Kidney (tissue), 22 donors: ENCODE measurements at places on chromosomes 11 and 22. TPM values are rescaled to one million over a fixed set of nuclear protein-coding genes. Genes with fewer than 3 reads are reported as not detected.
A peak's percentile ranks its signal among the peaks of the same experiment; 100 is the strongest.

CCDC87 gene
- 1.0 TPM for total RNA-seq

SPI1 gene
- 39.8 TPM for total RNA-seq

H19 gene
- 53.8 TPM for total RNA-seq

TMEM191C gene
- total RNA-seq: 1.4 TPM

PRR33 gene
- not detected for total RNA-seq

P4HA3 gene
- total RNA-seq: 1.2 TPM

TSGA10IP gene
- not detected for total RNA-seq

TREH gene
- 1.0 TPM for total RNA-seq

GP1BB gene
- 1.9 TPM for total RNA-seq

TESMIN gene
- total RNA-seq: 8.7 TPM

- no peak for DNase-seq
Observed at GRCh38 chr11:112298535-112298934, 37.9 kb upstream of the PLET1 start.

DNA sequence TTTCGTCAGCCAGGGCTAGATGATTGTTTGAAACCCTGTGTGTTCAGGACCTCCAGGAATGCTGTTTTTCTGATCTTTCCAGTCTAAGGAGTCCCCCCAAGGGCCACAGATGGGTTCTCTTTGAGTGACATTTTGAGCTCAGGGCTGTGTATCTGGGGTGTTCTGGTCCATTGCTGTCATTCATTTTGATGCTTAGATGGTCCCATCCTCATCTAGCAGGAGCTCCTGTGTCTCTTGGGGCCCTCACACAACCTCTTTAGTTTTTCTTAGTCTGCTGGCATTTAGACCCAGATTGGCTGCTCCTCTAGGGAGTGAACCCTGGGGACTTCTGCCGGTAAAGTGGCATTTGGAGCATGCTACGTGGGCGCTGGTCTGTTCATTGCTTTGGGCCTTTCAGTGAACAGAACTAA lies 39.1 kb downstream of the MED15 start:
- no peak for DNase-seq

- peak; percentile 45 for DNase-seq
Observed at GRCh38 chr11:92269021-92269420, 44.4 kb downstream of the FAT3 start.

DNA sequence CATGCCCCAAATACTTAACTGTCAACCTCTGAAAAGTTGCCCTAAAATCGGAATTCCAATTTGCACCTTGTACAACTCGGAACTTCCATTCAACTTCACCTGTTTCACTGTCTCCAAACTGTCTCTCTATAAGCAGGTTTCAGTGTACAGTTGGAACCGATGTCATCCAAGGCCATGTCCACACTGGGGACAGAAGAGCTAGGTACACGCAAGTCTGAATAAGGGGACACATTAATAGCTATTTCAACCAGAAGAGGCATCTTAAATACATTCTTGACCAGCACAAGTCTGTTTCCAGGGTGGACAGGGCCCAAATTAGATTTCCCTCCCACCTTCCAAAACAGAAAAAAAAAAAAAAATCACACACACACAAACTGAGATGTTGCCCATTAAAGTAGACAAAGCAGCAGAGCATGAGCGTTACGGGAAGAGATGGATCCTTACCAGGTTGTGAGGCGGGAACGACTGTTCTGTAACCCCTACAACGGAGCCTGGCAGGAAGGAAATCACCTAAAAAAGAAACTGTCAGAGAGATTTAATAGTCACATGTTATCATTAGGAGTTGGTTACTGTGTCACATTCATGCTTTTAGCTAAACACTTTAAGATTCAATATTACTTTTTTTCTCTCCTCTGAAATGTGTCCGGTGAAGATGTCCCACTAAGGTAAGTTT lies 1.7 kb downstream of the CREBZF start:
- peak; percentile 35 for DNase-seq

GRCh38 chr22:26589845-26590736 lies at the start of gene TPST2:
Gene TPST2 (minus strand): TSS chr22:26590132. CDS start chr22:26541630, 48,502 bp downstream.
- DNase-seq: peak; percentile 88

DNA sequence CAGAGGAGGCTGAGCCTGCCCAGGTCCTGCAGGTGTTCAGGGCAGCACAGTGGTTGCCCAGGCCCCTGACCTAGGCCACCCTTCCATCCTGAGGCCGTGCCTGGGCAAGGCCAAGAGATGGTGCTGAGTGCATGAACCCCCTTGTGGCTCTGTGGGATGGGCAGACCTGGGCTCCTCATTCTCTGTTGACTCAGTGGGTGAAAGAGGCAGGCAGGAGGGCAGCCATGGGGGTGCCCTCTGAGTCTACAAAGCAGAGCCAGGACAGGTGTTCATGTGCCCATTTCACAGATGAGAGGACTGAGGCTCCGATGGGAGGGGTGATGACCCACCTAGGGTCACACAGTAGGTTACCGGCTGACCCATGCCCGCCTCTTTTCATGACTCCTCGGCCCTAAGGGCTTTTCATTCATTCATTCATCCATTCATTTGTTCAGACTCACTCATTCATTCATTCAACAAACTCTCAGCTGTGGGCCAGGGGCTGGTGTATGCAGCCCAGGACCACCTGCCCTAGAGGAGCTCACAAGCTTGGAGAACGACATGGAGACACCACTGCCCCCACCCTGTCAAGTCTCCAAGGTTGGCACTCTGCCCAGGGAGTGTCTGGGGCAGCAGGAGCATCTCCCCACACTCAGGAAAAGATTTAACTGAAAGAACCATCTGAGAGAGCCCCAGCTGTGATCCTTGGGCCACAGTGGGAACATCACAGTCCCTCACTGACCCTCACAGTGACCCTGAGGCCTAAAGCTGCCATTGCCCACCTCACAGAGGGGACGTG lies 40.5 kb downstream of the IGLL5 start:
- no peak for DNase-seq

GRCh38 chr11:26333906-26334305 lies 2.0 kb downstream of the ANO3 start:
- no peak for DNase-seq

DNA sequence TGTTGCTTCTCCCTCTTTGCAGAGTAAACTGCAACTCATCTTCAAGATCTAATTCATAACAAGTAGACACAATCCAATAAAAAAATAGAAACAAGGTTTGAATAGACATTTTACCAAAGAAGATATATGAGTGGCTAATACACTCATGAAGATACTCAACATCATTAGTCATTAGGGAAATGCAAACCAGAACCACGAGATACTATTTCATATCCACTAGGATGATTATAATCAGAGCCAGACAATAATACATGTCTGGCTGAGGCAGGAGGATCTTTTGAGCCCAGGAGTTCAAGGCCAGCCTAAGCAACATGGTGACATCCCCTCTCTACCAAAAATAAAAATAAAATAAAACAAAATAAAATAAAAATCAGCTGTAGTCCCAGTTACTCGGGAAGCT lies 85.0 kb downstream of the ATG16L2 start:
- DNase-seq: no peak

DNA sequence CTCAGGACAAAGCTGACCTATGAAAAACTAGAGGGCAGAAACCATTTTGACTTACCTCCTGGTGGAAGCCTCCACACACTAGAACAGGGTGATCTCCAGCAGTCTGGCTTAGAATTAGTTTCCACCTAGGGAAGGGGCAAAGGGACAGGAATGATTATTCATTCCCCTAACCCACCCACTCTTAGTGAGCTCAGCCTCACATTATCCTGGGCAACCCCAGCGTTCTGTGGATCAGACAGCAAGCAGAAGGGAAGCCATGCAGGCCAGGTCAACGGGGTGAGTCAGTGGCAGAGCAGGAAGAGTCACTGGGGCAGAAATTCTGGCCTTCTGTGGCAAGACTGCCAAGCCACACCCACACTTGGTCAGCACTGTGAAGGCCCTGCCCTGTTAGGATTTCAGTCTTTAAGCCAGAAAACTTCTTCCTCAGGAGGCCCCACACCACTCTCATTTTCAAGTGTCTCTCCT lies 10.5 kb downstream of the NUMA1 start:
- DNase-seq: no peak

GRCh38 chr11:113505541-113506375 lies 30.6 kb upstream of the DRD2 start:
- no peak for DNase-seq

- DNase-seq: no peak
Observed at GRCh38 chr11:77100166-77101042, 2.2 kb upstream of the OMP start.

DNA sequence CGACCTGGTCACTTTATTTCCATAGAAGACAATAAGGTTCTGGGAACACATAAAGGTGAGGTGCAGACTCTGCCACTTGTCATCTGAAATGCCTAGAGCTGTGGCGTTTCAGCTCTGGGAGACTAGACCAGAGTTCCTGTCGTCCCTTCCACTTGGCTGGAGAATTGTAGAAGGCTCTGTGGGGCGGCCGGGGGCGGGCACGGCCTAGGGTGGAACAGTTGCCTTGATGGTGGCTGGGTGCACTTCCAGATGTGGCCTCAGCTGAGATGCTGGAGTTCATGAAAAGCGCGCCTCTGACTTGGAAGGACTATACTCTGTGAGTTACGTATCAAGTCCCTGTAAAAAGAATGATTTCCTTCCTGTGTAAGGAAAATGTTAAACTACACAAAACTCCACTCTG lies 16.8 kb downstream of the TRMU start:
- DNase-seq: no peak

DNA sequence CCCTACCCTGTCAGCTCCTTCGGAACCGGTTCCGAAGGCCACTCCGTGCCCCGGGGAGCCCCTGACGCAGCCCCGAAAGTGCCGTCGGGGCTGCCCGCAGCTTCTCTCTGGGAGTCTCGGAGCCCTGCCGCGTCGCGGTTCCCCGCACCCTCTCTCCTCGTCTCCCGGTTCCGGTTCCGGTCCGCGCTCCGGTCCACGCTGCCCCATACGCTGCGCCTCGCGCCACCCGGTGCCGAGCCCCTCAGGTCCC lies 618 bp downstream of the MTA2 start:
- DNase-seq: no peak

- DNase-seq: no peak
Observed at GRCh38 chr11:14148653-14149273, 186.2 kb downstream of the SPON1 start.

- peak; percentile 74 for DNase-seq
Observed at GRCh38 chr11:44939673-44940395, 10.8 kb downstream of the TP53I11 start.

DNA sequence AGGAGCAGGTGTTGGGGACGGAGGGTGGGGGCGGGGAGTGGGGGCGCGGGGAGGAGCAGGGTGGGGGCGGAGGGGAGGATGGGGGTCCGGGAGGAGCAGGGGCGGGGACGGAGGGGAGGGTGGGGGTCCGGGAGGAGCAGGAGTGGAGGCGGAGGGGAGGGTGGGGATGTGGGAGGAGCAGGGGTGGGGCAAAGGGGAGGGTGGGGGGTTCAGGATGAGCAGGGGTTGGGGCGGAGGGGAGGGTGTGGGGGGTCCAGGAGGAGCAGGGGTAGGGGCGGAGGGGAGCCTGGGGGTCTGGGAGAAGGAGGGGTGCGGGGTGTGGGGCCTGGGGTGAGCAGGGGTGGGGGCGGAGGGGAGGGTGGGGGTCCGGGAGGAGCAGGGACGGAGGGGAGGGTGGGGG lies 17.1 kb downstream of the CRELD2 start:
- no peak for DNase-seq

- DNase-seq: no peak
Observed at GRCh38 chr11:64004590-64004984, 18.3 kb downstream of the OTUB1 start.

GRCh38 chr11:111183706-111184105 lies 61.8 kb upstream of the POU2AF2 start:
- no peak for DNase-seq

- DNase-seq: no peak
Observed at GRCh38 chr11:98589967-98590366, 430.8 kb upstream of the CNTN5 start.

- DNase-seq: peak; percentile 92
Observed at GRCh38 chr11:61488651-61489291, 19.8 kb upstream of the LRRC10B start.

GRCh38 chr11:34351051-34351450 lies 6.8 kb downstream of the ABTB2 start:
- no peak for DNase-seq

- DNase-seq: no peak
Observed at GRCh38 chr22:39731481-39731880, 160.9 kb downstream of the CACNA1I start.

DNA sequence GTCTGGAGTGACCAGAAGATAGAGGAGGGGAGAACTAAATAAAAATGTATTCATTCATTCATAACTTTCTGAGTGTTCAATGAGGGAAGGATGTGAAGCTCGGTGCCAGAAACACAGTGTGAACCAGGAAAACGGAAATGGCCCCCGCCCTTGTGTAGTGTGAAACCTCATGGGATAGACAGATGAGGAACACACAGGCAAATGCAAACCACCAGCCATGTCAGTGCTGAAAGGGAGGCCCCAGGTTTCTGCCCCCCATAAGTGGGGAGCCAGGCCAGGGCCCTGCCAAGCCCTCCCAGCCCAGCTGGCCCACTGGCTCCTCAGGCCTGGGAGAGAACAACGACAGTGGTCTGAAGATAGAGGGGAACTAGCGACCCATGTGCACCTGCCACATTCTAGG lies 30.5 kb downstream of the LARGE1 start:
- DNase-seq: no peak

- DNase-seq: no peak
Observed at GRCh38 chr11:16002942-16003341, 353.4 kb downstream of the SOX6 start.

GRCh38 chr11:87030458-87031054 lies 7.2 kb upstream of the TMEM135 start:
- DNase-seq: no peak

DNA sequence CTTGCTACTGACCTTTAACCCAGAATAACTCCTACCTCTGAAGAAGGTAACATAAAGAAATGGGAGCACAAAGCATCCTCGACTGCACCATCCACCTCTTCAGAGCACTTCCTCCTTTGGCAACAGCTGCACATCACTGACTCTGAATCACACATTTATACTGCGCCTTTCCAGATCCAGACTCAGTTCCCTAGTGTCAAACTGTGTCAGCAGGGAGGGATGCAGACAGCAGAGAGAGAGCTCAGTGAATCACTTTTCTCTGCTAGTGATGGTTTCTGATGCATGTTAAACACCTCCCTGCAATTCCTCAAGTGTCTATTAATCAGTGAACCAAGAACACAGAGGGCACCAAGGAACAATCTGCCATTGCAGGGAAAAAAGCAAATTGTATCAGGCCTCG lies 118.9 kb downstream of the PLEKHA7 start:
- DNase-seq: no peak

GRCh38 chr22:30985561-30986208 lies 16.6 kb downstream of the TUG1 start:
- DNase-seq: no peak

GRCh38 chr11:45396394-45396793 lies 110.3 kb upstream of the SYT13 start:
- DNase-seq: no peak

- no peak for DNase-seq
Observed at GRCh38 chr11:35531246-35531645, 5.8 kb upstream of the PAMR1 start.

GRCh38 chr11:2883979-2884815 lies 1.4 kb downstream of the CDKN1C start:
- DNase-seq: peak; percentile 69

- DNase-seq: no peak
Observed at GRCh38 chr11:120125024-120125423, 12.9 kb downstream of the TRIM29 start.
